ENCODE measurements at places on chromosomes 11 and 22.

DNA sequence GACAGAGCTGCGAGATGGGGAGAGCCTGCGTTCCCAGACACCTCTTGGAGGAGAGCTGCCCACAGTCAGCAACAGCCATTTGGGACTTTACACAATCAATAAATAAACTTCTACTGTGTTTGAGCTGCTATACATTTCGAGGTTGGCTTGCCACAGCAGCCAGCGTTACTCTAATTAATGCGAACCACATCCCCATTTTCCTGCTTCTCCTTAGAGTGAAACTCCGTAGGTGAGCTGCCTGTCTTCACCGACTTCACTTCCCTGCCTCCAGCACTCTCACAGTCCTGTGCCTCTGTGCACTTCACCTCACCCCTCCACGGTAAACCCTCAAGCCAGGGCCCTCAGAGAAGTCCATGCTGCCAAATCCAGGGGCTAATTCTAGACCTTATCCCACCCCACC, 5.9 kb upstream of the SLC22A12 start:
- DNase-seq: no peak

DNA sequence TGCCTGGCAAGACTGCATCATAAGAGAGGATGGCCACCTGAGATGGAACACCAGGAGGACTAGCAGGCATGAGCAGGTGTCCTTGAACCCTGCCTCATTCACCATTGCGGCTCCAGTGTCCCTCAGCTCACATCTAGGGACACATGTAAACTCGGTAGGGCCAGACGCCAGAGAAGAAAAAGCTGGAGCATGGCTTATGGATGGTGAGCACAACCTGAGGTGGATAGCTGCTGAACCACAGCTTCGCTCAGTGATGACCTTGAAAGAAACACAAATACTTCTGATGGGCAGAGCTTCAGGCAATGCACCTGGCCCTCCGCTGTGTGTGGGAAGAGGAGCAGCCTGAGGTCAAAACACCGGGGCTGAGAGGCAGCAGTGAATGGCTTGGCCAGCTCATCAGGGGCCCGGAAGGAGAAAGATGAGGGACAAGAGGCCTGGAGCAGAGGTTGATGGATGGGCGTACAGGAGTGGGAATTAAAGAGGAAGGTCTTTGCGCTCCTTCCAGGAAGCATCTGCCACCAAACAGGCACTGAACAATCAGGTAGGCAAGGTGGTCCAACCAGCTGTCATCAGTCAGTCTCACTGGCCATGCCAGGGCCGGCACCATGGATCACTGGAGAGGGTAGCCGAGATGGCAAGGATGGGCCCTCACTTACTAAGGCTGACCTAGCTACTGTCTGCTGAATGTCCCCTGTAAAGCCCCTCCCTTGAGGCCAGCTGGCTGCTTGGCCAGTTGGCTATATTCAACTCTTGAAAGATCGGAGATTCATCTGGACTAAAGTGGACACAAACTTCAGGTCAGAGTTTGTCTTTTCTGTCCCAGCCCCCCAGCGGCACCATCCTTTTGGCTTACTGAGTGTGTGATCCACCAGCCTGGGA, 89.7 kb downstream of the MYEOV start:
- DNase-seq: no peak

- no peak for DNase-seq
Measured at GRCh38 chr22:23531966-23532705, 48.0 kb downstream of the IGLL1 start.

GRCh38 chr11:39374963-39375698, 2084.3 kb downstream of the LRRC4C start:
- DNase-seq: no peak

GRCh38 chr11:118883368-118884071, at the start of gene CXCR5:
Gene CXCR5, plus strand, starts transcription at chr11:118883892. Its CDS starts 50 bp downstream, at chr11:118883942.
- DNase-seq: no peak

DNA sequence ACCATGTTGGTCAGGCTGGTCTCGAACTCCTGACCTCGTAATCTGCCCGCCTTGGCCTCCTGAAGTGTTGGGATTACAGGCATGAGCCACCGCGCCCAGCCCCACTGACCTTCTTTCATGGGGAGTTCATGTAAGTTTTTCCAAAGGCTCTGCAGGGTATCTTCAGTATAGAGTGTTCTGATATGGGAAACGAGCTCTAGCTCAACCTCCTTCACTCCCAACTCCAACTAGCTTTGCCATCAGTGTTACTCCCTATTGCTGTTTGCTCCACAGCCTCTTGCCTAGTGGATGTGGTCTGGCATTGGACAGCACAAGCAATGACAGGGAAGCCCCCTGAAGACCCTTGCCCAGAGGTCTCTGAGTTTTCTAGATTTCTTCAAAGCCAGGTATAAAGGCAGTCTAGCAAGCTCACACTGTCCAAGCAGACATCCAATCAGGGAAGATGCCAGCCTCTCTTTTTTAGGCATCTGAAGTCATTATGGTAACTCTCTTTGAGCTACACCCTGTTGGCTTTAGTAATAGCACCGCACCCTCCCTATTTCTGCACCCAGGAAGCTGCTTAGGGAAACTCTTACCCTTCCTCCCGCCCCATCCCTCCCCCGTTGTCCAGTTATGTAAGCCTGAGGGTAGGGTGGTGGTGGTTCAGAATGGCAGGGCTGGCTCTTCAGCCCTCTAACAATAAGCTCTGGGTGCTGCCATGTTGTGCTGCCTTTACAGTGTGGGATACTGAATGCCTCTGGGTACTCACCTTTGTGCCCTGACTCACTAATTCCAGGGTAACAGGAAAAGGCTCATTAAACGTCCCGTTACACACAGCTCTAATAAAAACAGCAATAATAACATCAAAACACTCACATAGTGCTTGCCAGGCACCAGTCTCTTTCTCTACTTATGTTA, 41.4 kb upstream of the CLDN5 start:
- no peak for DNase-seq

GRCh38 chr11:65290448-65291165, 24.1 kb upstream of the CDC42EP2 start:
- no peak for DNase-seq

DNA sequence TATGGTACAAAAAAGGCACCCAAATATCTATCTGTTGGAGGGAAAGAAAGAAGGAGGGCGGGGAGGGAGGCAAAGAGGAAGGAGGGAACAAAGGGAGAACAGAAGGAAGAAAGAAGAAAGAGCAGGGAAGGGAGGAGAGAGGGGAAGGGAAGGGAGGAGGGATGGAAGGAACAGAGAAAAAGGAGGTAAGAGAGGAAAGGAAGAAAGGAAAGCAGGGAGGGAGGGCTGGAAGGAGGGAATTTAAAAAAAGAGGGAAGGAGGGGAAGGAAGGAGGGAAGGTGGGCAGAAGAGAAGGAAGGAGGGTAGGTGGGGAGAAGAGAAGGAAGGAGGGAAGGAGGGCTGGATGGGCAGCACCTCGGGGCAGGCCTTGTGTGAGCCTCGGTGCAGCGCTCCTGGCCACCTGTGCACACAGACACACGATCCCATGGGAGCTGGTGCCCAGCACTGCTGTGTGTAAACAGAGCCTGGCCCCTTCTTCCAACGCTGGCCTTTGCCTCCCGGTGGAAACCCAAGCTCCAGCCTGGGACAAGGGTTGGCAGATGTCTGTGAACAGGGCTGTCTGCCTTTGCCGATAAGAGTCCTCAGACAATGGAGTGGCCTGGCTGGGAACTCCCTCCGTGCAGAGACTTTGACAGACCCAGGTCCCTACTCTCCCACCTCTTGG, 23.2 kb downstream of the SMIM38 start:
- no peak for DNase-seq

DNA sequence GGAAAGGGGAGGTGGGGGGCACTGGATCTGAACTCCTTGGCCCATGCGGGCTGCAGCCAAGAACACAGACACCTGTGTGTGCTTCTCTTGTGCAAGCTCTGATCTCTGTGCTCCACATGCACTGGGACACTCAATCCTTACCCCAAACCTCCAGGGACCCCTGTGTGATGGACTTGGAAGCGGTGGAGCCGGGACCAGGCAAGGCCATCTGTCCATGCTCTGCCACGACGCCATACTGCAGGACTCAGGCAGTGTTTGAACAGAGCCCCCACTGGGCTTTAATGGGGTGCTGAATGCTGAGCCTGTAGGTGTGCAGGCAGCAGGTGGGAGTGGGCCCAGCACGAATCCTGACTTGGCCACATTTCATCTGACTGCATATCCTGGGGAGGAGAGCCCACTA, 23.4 kb downstream of the PPM1F start:
- no peak for DNase-seq

DNA sequence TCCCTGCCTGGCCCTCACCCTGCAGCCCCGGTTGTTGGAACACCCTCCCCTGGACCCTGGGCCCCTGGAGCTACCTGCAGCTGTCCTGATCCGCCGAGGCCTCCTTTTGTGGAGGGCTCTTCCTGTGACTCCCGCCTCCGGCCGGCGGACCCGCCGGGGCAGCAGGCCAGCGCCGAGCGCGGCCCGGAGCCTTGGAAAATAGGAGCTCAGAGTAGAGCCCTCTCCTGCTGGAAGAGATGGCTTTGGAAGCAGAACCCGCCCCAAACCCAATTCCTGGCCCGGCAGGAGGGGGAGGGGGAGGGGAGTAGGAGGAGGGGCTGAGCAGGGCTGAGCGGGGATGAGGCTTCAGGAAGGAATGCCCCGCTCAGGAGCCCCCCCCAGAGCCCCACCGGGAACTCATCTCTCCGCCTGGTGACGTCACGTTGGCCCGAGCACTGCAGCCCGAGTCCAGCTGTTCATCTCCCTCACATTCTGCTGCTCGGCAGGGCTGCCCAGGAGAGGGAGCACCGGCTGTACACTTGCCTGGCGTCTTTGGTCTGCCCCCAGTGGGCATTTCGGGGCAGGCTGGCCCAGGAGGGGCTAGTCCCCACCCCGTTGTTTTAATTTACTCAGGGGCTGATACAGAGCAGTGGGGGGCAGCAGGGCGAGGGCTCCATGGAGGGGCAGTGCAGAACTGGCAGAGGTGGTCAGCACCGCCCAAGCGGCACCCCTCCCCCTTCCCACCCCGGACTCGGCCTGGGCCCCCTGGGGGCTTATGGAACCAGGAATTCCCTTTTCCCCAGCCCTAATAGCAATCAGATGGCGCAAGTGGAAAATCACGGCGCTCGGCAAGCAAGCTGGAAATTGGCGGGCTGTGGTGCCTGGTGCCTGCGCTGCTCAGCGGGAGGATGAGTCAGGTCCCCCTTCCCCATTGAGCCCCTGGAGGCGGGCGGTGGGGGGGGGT, at the start of gene MRGPRF:
Gene MRGPRF, minus strand, starts transcription at position 238 of the 943 bp plus-strand sequence. CDS start 3,345 bp downstream, outside the sequence.
- DNase-seq: no peak
